Activated CD4-positive, alpha-beta T cell treated with anti-CD3 and anti-CD28 coated beads, Interleukin-10, Interleukin-2, amounts not matched to agents 100 ng/mL and 50 ng/mL, durations not matched to agents 16 hours and 8 hours (primary cell): ENCODE measurements at places on chromosomes 7 and 10.
A peak's percentile ranks its signal among the peaks of the same experiment; 100 is the strongest.

GRCh38 chr10:33010132-33011037 lies 52.4 kb upstream of the ITGB1 start:
- peak; percentile 78 for DNase-seq

DNA sequence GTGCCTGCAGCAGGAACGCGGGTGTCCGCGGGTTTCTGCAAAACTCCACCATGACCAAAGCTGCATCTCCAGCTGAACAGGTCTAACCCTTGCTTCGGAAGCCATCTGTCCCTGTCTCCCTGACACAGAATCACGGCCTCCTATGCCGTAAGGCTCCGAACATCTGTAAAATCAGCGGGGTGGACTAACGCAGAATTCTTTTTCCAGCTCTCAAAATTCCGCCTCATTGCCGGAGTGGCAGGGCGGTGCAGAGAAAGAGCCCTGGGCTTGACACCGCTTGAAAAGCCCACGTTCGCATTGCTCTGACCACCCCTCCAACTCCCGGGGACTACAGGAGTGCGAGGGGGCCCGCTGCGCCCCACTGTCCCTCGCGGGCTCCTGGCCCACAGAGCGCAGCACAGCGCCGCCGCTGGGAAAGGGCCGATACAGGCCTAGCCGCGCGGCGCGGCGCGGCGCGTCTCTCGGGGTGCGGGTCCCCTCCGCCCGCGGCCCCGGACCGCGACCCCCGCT lies 409 bp downstream of the DNMBP start:
- peak; percentile 3 for DNase-seq

DNA sequence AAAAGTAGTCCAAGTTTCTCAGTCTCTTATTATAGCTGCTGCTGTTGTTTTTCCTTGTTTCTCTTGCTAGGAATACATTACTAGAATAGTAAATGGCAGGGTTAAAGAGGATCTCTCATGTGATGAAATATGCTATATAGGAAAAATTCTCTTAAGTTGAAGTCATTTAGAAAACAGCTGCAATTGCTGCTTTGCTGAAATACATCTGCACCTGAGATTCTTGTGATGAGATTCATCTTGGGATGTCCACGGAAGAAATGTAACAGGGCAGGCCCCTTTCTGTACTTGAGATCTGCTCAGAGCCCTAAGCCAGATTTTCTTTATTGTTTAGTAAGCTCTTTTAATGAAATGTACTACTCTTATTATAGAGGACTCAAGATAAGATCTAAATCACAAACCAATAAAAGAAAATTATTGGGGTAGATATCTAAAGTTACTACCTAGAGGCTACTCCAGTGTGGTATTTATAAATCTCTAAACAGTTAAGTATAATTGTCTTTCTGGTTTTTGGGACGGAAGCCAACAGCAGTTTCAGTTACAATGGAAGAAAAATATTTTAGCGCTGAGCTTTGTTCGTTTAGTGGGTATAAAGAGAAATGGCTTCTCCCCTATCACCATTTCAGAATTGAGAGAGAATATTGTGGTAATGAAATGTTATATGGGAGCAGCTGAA lies 701.5 kb downstream of the KCNMA1 start:
- DNase-seq, result no peak

GRCh38 chr7:156510966-156511365 lies 129.6 kb upstream of the RNF32 start:
- DNase-seq, result no peak

GRCh38 chr10:13650961-13651360 lies 64.2 kb downstream of the PRPF18 start:
- DNase-seq, result no peak

- DNase-seq, result no peak
Observed at GRCh38 chr10:33783557-33783956, 449.1 kb upstream of the NRP1 start.

GRCh38 chr10:69503896-69504265 lies 52.6 kb downstream of the TSPAN15 start:
- no peak for DNase-seq

DNA sequence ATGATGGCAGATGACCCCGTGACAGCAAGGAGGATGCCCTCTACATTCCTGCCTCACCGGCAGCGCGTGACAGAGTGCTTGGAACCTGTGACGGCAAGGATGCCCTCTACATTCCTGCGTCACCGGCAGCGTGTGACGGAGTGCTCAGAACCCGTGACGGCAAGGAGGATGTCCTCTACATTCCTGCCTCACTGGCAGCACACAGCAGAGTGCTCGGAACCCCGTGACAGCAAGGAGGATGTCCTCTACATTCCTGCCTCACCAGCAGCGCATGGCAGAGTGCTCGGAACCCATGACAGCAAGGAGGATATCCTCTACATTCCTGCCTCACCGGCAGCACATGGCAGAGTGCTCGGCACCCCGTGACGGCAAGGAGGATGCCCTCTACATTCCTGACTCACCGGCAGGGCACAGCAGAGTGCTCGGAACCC lies 231.0 kb downstream of the DIP2C start:
- DNase-seq, result no peak

- no peak for DNase-seq
Observed at GRCh38 chr7:78015574-78016260, 217.1 kb downstream of the PHTF2 start.

DNA sequence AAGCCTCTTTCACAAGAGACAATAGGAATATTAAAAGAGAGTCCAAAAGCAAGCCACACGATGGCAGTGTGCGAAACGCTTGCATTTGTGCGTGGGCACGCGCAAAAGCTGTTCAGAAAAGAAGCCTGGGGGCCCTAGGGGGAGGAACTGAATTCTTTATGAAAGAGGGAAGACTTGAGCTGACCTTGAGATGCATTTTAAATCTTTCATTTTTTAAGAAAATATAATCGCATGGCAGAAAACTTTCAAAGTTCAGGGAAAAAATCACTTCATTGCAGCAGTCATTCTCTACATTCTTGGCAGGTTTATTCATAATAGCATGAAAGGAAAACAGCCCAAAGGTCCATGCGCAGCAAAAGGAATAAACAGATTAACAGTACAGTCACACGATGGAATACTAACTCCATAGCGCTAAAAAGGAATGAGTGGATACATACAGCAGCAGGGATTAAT lies 206.5 kb upstream of the PRKCQ start:
- DNase-seq, result no peak

DNA sequence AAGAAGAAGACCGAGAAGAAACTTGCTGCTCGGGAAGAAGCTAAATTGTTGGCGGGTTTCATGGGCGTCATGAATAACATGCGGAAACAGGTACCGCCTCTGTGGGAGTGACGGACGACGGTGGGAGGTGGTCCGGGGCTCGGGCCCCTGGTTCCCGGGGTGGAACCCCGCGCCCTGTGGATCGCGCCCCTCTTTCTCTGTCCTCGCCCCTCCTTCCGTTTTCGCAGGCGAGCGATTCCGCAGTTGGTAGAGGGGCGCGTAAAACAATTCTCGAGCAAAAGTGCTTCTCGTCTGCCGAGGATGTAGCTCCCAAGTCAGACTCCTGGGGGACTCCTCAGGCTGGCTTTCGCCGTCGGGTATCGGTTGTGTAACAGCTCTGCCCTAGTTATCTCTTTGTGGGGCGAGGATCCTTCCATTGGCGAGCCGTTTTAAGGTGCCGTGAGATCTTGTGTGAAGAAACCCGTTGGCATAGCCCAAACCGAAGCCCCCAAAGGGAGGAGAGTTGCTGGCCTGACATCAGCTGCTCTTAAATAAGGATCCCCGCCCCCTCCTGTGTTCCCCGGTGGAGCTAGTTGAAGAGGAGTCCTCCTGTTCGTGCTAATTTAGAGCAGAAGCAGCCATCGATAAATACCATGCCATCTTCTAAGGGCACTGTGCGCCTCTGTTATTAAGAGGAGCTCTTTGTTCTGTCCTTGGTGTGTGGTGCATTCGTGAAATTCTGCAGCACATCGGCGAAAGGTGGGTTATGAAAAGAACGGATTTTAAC lies 655 bp downstream of the KLHL7 start:
- peak; percentile 47 for DNase-seq

- DNase-seq, result no peak
Observed at GRCh38 chr7:34096198-34096651, 190.9 kb downstream of the BMPER start.

DNA sequence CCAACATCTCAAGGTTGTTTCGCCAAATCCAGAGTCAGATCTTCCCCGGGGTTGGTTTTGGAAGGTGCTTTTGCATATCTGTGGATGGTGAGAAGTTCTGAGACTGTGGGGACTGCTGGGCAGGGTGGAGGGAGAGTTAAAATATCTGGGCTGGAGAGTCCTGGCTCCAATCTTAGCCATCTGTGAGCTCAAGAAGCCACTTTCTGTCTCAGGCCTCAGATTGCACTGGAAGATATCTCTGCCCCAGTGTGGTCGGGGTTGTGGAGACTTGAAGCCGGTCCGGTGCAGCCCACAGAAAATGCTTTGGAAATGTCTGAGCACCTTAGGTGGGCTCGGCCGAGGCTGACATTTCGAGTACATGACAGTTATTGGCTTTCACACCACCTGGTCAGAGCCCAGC lies 72.2 kb upstream of the SFMBT2 start:
- DNase-seq, result no peak

DNA sequence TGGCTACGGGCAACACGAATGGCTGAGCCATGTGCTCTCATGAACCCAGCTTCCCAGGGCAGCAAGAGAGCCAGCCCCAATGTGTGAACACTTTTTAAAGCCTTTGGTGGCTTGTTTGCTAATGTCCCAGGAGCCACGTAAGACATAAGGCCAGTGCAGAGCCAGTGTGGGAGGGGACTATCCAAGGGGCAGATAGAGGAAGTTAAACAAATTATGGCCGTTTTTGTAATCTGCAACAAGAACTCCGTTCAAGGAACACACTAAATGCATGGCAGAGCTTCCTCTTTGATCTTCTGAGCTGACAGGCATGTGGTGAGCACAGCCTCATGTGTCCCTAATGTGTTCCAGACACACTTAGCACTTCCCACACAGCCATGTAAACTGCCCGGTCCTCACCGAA lies 133.3 kb downstream of the TEX36 start:
- no peak for DNase-seq

DNA sequence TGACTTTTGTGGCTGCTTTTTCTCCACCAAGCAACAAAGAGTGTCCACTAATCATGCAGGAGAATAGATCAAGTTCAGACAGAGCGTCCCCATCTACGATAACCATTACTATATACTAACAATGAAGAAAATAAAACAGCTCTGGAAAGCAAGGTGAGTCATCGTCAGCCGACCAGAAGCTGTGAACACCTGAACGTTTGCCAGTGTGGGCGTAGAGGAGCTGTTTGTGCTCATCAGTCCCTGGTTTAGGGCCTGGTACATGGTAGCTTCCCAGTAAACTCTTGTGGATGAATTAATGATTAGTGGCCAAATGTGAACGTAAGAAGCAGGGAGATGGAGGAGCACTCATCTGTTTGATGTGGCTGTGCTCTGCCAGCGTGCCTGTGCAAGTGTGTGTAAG lies 180.7 kb downstream of the EVX1 start:
- DNase-seq, result no peak

- no peak for DNase-seq
Observed at GRCh38 chr10:126439942-126440341, 51.7 kb upstream of the ADAM12 start.

GRCh38 chr7:28956608-28957063 lies 1.5 kb downstream of the TRIL start:
- DNase-seq, result peak; percentile 26

DNA sequence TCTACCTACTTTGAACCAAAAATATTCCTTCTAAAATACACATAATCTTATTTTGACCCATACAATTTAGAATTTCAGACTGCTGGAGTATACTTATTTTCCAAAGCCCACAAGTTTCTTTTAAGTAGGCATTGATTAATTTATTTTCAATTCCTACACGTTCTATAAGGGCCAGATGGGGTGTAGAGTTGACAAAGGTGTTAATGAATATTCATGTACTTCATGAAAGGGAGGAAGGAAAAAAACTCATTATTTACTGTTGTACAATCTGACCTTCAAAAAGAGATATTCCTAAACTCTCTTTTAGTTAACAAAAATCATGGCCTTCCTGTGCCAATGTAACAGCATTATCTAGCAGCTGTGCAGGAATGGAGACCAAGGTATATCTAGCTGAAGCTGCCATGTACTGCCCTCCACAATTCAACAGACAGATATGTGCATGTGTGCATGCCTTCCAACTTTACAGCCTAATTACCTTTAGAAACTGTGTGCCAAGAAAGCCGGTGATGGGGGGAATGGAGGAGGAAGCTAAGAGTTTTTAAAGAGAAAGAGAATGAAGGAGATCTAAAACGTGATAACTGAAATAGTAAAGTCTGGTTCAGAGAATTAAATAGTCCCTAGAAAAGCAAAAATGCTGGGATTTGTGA lies 108.9 kb downstream of the UPF2 start:
- DNase-seq, result no peak

- no peak for DNase-seq
Observed at GRCh38 chr10:30160271-30160982, 101.0 kb upstream of the JCAD start.

GRCh38 chr10:34154383-34154900 lies 660.7 kb downstream of the PARD3 start:
- DNase-seq, result no peak

GRCh38 chr10:133614830-133615580 lies 11.6 kb downstream of the FRG2B start:
- no peak for DNase-seq

GRCh38 chr10:1560535-1561192 lies 176.7 kb downstream of the ADARB2 start:
- no peak for DNase-seq

GRCh38 chr7:28419716-28420115 lies 7.4 kb downstream of the CREB5 start:
- no peak for DNase-seq

DNA sequence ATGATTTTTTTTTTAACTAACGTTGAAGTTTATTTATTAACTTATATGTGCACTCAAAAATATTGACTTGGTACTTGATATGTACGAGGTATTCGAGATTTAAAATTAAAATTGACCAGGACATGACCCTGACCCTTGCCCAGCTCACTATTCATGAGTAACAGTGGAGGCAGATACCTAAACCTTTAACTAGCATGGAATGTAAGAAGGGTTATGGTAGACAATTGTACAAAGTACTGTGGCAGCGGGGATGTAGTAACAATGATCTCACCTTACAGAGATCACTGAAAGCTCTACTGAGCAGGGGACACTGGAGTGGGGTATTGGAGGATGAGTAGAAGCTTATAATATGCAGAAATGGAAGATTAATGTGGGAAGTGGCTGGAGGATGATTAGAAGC lies 60.8 kb downstream of the ADRA2A start:
- no peak for DNase-seq

DNA sequence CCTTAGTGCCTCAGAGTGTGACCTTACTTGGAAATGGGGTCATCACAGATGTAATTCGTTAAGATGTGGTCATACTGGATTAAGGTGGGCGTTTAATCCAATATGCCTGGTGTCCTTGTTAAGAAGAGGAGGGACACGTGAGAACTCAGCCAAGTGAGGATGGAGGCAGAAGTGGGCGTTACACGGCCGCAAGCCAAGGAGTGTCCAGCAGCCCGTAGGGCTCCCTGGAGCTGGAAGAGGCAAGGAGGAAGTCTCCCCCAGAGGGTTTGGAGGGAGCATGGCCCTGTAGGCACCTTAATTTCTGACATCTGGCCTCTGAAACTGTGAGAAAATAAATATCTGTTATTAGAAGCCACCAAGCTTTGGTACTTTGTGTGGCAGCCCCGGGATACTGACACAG lies 21.3 kb downstream of the DOCK1 start:
- DNase-seq, result no peak
